CD4-positive, alpha-beta T cell treated with Interleukin-6 at 100 ng/mL for 8 hours (primary cell): ENCODE measurements at places on chromosomes 16 and 17.

GRCh38 chr16:85583491-85584181 lies 29.5 kb upstream of the GSE1 start:
- no peak for DNase-seq

DNA sequence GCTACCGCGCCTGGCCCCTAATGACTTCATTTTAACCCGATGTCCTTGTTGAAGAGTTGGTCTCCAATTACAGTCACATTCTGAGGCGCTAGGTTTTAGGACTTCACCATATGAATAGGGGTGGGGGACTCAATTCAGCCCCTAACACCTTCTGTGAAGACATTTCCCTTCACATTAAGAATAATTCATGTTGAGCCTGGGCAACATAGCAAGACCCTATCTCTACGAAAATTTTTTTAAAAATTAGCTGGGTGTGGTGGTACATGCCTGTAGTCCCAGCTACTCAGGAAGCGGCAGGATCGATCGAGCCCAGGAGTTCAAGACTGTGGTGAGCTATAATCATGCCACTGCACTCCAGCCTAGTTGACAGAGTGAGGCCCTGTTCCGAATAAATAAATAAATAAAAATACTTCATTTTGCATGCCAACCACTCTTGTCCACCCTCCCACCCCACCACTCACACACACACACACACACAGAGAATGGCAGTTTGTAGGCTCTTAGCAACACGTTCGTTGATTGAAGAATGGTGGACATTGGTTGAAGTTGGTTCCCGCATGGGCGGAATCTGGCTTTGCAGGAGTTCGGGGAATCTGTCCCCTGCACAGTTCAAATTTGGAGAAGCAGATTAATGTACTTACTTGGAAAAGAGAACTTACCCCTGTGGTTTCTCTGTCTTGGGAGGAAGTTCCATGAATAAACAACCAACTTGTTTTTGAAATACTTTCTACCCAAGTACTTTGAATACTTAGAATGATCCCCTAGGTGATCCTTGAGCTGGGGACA lies 27.8 kb upstream of the TVP23A start:
- DNase-seq, result no peak

DNA sequence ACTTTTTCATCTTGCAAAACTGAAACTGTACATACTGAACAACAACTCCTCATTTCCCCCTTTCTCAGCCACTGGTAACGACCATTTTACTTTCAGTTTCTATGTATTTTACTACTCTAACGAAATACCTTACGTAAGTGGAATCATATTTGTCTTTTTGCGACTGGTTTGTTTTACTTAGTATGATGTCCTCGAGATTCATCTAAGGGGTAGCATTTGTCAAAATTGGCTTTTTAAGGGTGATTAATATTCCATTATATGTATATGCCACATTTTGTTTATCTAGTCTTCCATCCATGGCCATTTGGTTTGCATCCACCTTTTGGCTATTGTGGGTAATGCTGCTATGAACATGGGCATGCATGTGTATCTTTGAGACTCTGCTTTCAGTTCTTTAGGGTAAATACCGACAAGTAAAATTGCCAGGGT lies 10.4 kb downstream of the KPNB1 start:
- peak; percentile 41 for DNase-seq

- DNase-seq, result no peak
These were observed 93.1 kb downstream of the XYLT1 start for GRCh38 chr16:17377360-17378324.

DNA sequence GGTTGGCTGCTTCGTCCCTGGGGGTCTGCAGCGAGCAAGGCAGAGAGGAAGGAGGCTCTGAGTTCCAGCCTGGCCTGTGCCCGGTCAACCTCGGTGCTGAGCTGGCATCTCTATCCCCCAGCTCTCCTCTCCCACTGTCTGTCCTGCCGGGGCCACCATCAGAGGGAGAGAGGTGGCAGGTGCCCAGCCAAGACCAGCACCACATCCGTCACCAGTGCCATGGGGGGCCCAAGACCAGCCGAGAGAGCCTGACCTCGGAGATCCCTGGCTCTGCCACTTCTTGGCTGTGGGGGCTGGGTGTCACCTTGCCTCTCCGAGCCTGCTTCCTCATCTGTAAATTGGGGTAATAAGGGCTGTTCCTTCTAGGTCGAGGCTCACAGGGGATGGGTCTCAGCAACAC lies 560 bp upstream of the P2RX1 start:
- no peak for DNase-seq

DNA sequence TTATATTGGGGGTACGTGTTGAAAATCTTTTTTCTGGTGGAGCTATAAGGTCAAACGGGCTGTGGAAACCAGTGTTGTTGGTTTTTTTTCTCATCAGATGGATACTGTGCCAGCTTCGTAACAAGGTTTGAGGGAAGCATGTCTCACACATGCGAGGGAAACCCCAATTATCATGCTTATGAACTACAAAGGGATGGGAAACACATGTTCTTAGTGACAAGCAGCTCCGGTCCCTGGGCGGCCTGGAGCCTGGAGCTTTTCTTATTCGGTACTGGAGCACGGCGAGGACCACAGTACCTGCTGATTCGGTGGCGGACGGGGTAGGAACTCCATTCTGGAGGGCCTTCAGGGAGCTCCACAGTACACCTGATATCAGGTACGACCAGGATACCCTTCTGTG lies 12.5 kb downstream of the SLC43A2 start:
- no peak for DNase-seq

- DNase-seq, result no peak
These were observed 20.4 kb downstream of the JUP start for GRCh38 chr17:41766135-41766534.

GRCh38 chr17:2063261-2064146 lies 8.6 kb downstream of the HIC1 start:
- no peak for DNase-seq

DNA sequence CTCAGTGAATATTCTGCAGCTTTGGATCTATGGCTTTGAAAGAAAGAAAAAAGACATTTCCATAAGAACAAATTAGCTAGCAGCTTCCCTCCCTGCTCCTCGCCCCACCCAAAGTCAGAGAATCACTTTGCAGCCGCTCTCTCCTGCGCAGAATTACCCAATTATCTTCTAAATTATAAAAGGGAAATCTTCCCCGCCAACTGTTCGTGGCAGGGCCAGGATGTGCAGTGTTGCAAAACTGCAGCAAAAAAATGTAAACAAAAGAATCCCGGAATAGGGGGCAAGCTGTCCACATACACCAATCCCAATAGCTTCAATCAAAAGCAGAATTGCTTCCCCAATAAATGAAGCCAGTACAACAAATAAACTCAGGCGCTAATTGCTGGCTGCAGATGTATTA lies 510.6 kb downstream of the RBFOX1 start:
- no peak for DNase-seq

GRCh38 chr16:84528322-84528721 lies 23.9 kb upstream of the MEAK7 start:
- DNase-seq, result no peak

- DNase-seq, result no peak
These were observed 30.7 kb upstream of the CCNF start for GRCh38 chr16:2398520-2398919.

- DNase-seq, result no peak
These were observed 1.5 kb upstream of the WFIKKN1 start for GRCh38 chr16:629185-629832.

- DNase-seq, result no peak
These were observed 8.3 kb downstream of the CDH16 start for GRCh38 chr16:66910175-66910940.

- no peak for DNase-seq
These were observed 14.9 kb downstream of the MYBBP1A start for GRCh38 chr17:4540224-4540651.

- no peak for DNase-seq
These were observed 17.4 kb downstream of the HS3ST3B1 start for GRCh38 chr17:14318109-14318917.

DNA sequence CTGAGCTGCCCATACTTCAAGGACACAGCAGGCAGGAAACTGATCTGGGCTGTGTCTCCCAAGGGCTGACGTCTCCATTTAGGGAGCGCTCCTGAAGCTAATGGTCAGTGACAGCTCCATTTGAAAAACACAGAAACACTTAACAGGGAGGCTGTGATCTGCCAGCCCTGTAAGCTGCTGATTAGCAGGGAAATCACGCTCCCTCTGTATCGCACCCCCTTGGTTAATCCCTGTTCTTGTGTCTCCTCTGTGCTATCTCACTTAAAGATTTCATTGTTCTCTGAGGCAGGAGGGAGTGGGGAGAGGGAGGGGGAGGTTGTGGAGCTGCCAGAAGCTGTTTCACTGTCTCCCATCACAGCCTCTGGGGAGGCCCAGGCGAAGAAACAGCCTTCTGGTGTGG lies 47.4 kb upstream of the CACNG3 start:
- no peak for DNase-seq
